ENCODE measurements at places on chromosomes 16 and 17.

GRCh38 chr16:12758670-12759558, 44.8 kb downstream of the CPPED1 start:
- DNase-seq = no peak

- DNase-seq = no peak
Measured at GRCh38 chr16:85144026-85144915, 32.0 kb upstream of the CIBAR2 start.

GRCh38 chr16:72913551-72913950, 134.4 kb downstream of the ZFHX3 start:
- DNase-seq = no peak

- DNase-seq = no peak
Measured at GRCh38 chr17:59330053-59330942, 1.2 kb upstream of the YPEL2 start.

DNA sequence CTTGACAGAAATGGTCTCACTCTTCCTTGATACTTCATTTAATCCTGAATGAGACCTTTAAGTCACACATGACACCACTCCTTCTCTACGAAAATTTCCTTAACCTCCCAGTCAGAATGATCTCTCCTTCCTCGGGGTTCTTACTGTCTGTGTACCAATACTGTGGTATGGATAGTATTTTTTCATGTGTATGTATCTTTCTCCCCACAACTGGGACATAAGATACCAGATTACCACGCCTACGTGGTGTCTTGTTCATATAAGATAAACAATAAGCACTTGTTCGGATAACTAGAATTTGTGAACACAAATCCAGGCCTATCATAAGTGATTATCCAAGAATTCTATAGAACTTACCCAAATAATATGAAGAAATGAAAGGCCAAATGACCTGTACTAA, 11.3 kb downstream of the NUP88 start:
- DNase-seq = no peak

DNA sequence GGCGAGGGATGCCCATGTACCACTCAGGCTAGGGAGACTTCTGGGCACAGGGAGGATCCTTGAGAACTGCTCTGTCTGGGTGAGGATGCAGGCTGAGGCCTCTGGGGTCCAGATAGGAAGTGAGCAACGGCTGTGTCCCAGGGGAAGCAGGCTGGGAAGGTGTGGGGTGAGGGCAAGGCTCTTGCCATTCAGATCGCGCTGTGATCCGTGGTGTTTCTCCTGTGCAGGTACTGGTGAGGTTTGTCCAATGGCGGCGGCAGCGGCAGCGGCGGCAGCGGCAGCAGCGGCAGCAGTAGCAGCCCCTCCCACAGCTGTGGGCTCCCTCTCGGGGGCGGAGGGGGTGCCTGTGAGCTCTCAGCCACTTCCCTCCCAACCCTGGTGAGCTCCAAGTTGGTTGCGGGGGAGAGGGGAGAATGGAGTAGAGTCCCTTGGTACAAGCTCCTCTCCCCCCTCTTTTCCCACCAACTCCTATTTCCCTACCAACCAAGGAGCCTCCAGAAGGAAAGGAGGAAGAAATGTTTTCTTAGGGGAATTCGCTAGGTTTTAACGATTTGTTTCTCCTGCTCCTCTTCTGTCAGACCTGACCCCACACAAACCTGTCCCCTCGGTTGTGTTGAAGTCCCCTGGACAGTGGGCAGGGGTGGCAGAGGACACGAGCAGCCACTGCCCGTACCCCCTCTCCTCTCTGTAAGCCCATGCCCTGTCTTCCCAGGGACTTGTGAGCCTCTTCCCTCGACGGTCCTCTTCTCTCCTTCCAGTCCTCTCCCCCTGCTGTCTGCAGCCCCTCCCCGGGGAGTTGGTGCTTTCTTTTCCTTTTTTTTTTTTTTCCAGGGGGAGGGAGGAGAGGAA, 1.9 kb upstream of the PRRT2 start:
- DNase-seq = no peak

GRCh38 chr17:65202844-65203571, 65.8 kb downstream of the RGS9 start:
- DNase-seq = no peak
